ENCODE measurements at places on chromosomes 3 and 15.

- no peak for DNase-seq
Observed at GRCh38 chr3:152505926-152506325, 237.2 kb downstream of the MBNL1 start.

DNA sequence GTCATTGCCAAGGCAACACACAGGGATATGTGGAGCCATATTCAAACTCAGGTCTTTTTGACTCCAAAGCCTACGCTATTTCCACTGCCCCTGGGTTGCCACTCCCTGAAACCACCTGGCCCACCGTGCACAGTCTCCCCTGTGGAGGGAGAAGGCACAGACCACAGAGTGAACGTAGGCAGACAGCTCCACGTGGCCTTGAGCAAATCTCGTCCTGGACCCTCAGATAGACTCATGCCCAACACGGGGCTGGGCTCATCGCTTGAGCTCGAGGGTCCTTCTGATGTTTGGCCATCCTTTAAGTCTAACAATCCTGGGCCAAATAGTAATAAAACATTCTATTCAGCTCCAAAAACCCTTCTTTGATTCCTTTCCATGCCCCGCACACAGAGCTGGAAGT lies 72.0 kb downstream of the CPN2 start:
- no peak for DNase-seq

DNA sequence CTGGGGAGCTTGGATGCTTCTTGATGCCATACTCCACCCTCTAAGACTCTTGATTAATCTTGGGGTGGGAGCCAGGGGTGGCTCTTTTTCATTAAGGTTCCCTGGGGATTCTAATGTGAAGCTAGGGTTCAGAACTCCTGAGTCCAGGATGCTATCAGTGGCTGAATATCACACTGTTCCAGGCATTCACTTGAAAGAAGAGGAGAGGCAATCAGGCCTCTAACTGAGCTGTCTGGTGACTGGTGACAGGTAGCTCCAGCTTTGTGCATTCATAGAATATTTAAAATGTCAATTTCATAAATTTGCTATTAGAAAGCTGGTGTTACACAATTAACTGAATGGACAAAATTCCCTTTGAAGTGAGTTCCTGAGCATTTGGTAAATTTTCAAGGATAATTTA lies 139.0 kb downstream of the CHDH start:
- DNase-seq: no peak

DNA sequence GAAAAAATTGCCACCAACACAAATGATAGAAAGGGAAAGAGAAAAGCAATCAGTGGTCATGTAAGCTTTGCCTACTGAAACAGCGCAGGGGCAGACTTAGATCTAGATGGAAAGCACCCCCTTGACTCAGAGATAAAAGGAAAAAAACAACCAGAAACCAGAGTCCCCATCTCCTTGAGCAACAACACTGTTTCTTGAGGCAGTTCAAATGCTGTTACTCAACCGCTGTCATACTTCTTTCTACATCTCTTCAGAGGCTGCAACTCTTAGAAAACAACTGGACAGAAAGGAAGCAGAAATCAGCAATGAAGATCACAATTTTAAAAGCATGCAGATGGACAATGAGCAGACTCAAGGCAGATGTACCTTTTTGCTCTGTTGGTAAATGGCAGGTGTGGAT lies 36.5 kb downstream of the FSIP1 start:
- DNase-seq: no peak

GRCh38 chr3:120349855-120350125 lies 636 bp upstream of the LRRC58 start:
- DNase-seq: peak; percentile 56

DNA sequence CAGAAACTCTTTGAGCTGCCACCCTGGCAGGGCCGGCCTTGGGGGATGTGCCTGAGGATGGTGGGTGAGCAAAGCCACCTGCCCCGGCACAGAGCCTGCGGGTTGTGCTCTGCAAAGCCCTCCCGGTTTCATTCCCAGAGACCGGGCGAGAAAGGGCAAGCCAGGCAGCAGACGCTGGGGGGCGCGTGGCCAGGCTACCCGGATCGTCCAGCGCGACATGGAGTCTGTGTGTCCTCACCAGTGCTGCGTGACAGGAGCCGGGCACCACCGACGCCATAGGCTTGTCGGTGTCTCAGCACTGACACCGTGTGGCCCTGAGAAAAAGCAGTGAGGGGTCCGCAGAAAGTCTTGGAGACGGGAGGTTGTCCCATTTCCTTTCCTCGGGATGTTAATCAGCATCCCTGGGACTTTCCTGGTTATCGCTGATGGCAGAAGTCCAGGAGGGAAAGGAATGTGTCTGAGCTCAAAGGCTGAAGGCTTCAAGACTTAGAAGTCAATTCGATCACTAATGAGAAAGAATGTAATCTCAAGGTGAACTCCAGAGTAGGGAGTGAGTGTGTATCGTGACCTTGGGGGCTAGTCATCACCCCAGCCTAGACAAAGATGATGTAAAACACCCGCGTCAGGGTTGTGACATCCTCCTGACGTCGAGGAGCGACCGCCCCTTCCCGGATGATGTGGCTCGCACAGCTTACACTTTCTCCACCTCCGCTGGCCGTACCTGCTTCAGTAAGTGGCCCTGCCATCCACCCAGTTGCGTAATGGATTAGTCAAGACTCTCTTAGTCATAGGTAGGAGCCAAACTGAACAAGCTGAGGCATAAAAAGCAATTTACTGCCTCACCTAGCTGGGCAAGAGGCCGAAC lies 36.3 kb upstream of the PLA2G4E start:
- peak; percentile 42 for DNase-seq

GRCh38 chr3:167940241-167940640 lies 155.5 kb downstream of the GOLIM4 start:
- DNase-seq: no peak

DNA sequence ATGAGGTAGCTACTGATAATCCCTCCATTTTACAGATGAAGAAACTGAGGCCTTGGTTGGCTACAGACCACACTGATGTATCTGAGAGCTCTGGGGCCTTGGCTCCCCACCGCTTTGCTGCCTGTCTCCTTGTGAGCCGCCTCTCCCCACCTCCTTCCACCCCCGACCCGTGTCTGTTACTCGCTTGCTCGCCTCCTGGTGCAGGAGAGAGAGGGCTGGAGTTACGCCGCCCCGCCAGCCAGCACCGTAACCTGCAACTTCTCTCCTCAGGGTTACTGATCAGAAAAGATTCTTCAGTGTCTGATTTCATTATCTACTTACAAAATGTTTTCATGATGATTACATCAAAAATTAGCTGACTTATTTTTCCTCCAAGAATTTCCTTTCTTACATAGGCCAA lies 34.1 kb downstream of the TM2D3 start:
- DNase-seq: no peak

- no peak for DNase-seq
Observed at GRCh38 chr15:87522997-87523396, 733.5 kb downstream of the NTRK3 start.

- no peak for DNase-seq
Observed at GRCh38 chr3:66729687-66730393, 229.0 kb upstream of the LRIG1 start.

DNA sequence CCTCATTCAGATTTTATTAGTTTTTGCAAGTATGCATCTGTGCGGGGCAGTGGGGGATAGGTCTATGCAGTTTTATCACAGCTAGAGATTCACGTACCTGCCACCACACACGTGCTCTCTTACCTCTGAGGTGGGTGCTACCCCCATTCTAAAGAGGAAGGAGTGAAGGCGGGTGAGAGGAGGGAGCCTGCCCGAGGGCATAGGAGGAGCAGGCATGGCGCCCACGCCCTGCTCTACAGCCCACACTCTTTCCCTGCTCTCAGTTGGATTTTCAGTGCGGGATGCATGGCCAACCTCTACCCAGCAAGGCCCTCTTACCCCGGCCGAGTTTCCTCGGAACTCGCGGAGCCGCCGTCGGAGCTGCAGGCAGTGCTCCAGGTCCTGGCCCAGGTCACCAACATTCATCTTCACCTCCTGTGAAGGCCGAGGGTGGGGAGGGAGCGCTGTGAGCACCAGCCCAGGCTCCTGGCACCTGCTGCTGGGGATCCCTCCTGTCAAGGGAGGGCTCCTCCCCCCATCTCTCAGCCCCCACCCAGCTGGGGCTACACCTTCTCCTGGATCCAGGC lies 26.9 kb downstream of the PLA2G4B start:
- DNase-seq: no peak

- DNase-seq: no peak
Observed at GRCh38 chr3:142244056-142244455, 18.7 kb upstream of the GK5 start.

GRCh38 chr3:13710251-13710650 lies 161.3 kb downstream of the FBLN2 start:
- no peak for DNase-seq

- DNase-seq: no peak
Observed at GRCh38 chr3:41198526-41198925, 779 bp upstream of the CTNNB1 start.

- DNase-seq: peak; percentile 41
Observed at GRCh38 chr3:127792541-127793292, 29.6 kb downstream of the MGLL start.

DNA sequence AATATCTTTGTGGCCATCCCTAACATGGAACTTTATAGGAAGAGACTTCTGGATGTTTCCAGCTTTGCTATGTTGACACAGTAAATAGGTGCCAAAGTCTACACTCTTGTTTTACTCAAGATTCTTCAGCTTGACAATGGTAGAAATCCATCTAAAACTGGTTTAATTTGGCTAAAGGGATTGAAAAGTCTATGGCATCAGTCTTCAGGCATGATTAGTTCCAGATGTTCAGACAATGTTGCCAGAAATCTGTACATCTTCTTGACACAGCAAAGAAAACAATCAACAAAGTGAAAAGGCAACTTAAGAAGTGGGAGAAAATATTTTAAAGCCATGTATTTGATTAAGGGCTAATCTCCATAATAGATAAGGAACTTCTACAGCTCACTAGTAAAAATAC lies 130.5 kb downstream of the LRRC3B start:
- no peak for DNase-seq

- DNase-seq: no peak
Observed at GRCh38 chr15:71276336-71276665, 161.0 kb downstream of the THSD4 start.

GRCh38 chr3:175746308-175746707 lies 887.2 kb downstream of the NAALADL2 start:
- DNase-seq: no peak

DNA sequence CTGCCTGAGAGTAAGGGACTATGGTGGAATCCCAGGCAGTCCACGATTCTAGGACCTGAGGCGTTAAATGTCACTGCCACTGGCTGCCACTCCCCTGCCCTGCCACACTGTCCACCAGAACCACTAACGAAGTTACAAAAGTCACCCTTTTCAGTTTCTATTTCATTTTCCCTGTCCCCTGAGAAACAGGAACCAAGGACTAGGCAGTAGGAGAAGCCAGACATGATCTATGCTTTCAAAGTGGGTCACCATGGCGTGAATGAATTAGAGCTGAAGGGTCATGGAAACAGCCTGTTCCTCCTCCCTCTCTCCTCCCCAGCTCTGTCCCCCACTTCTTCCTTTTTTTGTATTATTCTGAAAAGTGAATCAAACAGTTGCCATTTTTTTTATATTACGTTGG lies 9.1 kb upstream of the ADPRH start:
- no peak for DNase-seq

GRCh38 chr15:67469680-67470079 lies 51.3 kb upstream of the C15orf61 start:
- DNase-seq: no peak

GRCh38 chr15:98996169-98996568 lies 11.4 kb downstream of the PGPEP1L start:
- DNase-seq: no peak

GRCh38 chr15:75153087-75153486 lies 48.6 kb upstream of the C15orf39 start:
- DNase-seq: no peak

DNA sequence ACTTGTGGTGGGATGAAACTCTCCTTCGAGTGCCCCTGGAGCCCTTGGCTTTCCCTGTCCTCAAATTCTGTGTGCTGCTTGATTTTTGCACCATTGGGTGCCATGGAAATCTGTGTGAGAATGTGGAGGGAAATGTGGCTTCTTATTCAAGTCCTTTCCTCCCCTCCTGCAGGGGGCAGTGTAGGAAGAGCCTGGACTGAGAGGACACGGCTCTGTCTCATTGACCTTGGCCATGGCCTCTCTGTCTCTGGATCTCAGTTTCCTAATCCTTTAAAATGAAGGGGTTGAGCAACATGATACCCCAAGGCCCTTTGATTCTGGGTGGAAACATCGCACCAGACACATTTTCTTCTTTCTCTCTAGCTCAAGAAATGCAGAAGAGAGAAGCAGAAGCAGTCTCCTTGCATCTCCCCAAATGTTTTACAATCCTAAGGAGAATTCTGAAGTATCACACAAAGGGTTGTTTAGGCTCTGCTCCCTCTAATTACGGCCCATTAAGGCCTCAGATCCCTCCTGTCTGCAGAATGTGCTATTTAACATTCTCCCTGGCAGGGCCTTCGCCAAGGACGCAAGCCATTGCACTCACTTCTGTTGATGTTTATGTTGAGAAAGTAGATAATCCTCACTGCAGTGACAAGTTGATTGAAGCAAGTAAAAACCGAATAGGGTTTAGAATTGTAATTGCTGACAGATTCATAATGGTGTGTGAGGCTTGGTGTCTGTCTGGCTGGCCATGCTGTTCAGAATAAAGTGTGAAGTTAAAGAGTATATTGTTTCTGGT lies 169.1 kb downstream of the TPRG1 start:
- DNase-seq: no peak

DNA sequence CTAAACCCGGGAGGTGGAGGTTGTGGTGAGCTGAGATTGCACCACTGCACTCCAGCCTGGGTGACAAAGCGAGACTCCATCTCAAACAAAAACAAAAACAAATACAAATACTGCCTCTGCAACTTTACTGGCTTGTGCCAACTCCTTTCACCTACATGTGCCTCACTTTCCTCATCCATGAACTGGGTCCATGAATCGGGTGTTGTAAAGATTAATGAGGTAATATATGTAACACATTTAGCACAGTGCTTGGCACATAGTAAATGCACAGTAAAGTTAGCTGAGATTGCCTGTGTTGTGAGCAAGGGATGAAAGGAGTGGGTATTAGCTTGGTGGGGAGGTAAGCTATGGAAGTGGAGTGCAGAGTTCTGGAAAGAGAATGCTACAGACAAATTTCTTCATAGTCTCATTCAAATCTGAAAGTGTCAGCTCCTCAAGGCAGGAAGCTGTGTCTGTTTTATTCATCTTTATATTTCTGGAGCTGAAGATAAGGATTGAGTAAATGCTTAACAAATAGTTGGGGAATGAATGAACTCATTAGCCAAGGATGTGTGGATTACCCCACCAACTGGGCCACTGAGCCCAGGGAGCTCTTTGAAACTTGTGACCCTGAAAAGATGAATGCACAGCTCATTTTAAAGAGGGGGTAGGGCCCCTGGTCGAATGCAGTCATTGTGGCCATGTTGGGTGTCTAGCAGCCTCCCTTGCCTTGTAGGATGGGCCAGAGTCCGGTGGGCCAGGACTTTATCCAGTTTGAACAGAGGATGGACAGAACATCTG lies 7.7 kb upstream of the CDCP1 start:
- DNase-seq: no peak

Data from DMS79 treated with DMSO at 0.1 percent for 48 hours (cell line).